ENCODE measurements at places on chromosomes 6 and 20.

GRCh38 chr20:5135363-5136012 is 8.7 kb downstream of the CDS2 start:
- no peak for DNase-seq

- DNase-seq: no peak
These were observed 42.3 kb upstream of the ATXN1 start for GRCh38 chr6:16803294-16804200.

GRCh38 chr6:45448417-45449389 is 71.0 kb upstream of the SUPT3H start:
- no peak for DNase-seq

DNA sequence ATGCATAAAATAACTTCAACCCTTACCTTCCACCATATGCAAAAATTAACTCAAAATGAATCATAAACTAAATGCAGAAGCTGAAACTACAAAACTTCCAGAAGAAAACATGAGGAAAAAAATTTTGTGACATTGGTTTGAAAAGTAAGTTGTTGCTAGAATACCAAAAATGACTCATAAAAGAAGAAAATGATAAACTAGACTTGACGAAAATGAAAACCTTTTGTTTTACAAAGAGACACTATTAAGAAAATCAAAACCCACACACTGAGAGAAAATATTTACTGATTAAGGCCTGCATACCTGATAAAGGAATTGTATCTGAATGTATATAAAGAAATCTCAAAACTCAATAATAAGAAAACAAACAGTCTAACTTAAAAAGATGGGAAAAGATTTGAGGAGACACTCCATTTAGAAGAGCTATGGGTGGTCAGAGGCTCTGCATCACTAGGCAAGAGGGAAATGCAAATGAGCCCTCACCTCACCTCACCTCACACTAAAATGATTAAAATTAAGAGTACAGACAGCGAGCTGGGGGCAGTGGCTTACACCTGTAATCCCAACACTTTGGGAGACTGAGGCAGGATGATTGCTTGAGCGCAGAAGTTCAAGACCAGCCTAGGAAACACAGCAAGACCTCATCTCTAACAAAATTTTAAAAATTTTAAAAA is 97.6 kb upstream of the CST7 start:
- no peak for DNase-seq

GRCh38 chr6:135281227-135281626 is 100.1 kb downstream of the MYB start:
- DNase-seq: no peak

DNA sequence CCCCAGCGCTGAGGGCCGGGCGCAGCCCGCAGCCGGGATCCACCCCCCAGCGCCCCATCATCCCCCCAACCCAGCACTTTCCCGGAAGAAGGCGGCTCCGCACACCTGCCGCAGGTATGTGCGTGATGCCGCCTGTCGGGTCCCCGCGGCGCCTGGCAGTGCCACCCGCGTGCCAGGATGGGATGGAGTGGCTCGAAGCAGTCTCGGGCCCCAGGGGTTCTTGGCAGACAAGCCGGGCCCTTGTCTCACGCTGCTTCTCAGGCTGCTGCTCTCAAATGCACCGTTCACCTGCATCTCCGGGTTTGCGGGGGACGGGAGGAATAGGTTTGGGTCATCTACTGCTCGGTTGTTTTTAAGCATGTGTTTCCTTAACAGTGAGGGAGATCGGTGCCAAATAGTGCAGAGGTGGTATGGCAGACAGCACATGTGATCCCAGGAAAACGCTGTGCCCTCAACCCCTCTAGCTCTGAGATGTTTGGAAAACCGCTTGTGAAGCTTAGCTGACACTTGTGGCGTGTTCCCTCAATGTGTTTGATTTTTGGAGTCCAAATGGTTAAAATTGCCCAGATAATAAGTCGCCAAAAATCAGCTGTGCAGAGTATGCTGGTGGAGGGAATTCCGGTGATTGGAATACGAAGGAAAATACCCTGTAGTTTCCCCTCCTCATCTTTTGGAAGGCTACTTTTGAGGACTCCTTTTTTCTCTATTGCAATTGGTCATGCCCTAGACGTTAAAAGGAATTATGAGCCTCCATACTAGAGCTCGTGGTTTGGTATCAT is 926 bp downstream of the MYLIP start:
- no peak for DNase-seq

DNA sequence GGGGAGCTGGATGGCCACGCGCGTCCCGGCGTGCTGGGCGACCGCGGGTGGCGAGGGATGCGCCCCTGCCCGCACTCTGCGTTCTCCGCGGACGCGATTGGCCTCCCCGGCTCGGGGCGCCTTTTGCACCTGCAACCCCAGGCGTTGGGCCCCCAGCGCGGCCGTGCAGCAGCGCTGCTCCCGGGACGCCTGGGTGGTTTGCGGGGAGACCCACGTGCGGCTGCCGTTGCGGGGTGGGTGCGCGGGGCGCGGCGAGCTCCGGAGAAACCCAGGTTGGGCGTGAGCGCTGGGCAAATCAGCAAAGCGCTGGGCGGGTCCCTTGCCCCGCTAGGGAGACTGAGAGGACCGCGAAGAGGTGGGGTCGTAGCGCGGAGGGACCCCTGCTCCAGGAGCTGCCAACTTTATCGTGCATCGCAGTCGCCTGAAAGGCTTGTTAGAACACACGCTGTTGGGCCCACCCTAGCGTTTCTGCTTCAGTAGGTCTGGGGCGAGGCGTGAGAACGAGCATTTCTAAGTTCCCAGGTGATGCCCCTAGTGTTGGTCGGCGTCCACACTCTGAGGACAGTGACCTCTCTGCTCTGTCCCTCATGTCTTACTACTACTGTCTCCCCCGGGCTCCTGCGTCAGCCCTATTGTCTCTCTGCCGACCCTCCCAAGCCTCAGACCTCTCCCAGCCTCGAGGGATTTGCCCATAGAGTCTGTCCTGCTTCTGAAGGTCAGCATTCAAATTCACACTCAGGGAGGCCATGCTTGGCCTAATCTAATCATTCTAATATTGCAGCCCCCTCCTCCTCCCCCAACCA is 538 bp upstream of the ZFP64 start:
- DNase-seq: no peak

DNA sequence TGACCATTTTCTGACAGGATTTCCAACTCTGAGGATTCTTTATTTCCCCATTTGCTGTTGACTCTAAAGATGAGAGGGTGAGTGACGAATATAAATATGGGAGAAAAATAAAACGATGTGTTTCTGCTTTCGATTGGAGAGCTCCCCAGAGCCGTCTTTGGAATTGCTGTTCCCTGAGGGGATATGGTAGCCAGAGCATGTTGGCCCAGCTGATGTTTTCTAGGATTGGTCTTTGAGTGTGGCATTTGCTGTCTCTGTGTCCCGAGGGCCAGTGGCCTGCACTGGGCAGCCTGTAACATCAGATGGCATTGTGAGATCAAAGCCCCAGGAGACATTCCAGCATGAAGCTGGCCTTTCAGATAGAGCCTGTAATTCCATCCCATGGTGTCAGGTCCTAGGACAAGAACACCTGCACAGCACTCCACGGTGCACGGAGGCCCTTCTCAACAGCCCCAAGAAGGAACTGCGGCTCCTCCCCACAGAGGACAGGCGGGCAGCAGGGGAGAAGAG is 26.7 kb downstream of the PKIG start:
- DNase-seq: no peak

- no peak for DNase-seq
These were observed 7.7 kb upstream of the NKAIN4 start for GRCh38 chr20:63261795-63262528.

GRCh38 chr20:4401601-4402000 is 320.1 kb upstream of the PRND start:
- no peak for DNase-seq

DNA sequence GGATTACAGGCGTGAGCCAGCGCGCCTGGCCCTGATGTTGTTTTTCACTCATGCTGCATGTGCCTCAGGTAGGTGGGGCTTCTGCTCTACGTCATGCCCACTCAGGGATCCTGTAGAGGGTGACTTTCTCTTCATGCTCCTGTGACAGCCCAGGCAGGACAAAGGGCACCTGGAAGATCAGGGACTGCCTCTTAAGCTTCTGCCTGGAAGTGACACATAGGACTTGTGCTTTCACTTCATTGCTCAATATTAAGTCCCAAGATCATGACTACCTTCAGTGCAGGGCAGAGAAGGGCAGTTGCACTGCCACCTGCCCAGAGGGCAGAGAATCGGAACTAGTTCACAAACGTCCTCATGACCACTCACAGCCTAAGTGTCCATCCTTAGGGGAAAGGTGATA is 249.5 kb upstream of the SULF2 start:
- no peak for DNase-seq

DNA sequence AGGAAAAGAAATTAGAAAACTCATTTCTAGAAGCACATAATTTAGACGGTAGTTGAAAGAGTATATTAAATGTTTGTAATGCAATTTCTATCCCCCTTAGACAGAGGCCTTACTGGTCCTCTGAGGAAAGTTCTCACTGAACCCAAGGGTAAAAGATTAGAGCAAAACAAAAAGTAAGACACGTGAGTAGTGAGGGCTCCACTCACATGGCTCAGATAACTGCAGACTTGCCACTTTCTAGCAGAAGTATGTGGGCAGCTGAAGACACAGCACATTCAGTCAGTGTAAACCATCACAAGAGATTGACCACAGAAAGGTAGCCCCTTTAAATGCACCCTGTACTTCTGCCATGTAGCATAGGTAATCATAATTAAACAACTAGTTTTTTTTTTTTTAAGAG is 193.8 kb downstream of the BTBD9 start:
- DNase-seq: no peak

GRCh38 chr6:408599-409102 is 17.1 kb downstream of the IRF4 start:
- no peak for DNase-seq

- no peak for DNase-seq
These were observed 38.1 kb downstream of the TBPL1 start for GRCh38 chr6:133991096-133991593.

- DNase-seq: no peak
These were observed 17.9 kb upstream of the ZNF451 start for GRCh38 chr6:57072108-57072507.

- no peak for DNase-seq
These were observed 131.3 kb upstream of the GMDS start for GRCh38 chr6:2376429-2377355.

DNA sequence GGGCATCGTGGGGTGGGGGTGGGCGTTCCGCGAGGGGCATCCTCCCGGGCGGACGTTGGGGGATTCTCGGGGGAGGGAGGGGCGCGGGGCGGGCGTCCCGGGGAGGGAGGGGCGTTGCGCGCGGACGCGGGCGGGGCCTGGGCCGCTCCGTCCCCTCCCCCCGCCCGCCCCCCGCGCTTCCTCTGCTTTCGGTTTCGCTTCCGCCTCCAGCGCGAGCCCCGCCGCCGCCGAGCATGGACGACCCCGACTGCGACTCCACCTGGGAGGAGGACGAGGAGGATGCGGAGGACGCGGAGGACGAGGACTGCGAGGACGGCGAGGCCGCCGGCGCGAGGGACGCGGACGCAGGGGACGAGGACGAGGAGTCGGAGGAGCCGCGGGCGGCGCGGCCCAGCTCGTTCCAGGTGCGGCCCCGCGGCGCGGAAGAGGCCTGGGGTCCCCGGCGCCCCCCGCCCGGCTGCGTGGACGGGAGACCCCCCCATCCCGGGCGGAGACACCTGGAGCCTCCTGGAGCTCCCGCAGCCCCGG is at the start of gene OGFR:
Gene OGFR, plus strand, starts transcription at position 209 of the 528 bp plus-strand sequence. Its CDS starts 25 bp downstream, at position 234.
- peak; percentile 32 for DNase-seq

DNA sequence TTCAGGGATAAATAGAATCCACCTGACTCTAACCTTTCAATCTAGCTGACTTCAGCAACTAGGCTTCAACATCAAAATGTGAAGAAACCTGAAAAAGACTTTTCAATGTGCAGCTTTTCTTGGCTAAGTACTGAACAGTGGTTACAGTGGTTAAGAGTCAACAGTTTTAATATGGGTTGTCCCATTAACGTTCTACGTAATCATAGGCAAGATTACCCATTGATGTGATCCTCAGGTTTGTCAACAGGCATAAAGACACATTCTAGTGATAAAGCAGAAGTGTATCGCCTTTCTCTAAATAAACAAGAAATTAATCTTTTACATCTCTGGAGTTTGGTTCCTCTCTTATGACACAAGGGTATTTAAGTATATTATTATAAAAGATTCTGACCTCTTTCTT is 154.1 kb upstream of the RUNX2 start:
- no peak for DNase-seq

GRCh38 chr6:133817460-133818047 is 71.4 kb upstream of the TCF21 start:
- no peak for DNase-seq

DNA sequence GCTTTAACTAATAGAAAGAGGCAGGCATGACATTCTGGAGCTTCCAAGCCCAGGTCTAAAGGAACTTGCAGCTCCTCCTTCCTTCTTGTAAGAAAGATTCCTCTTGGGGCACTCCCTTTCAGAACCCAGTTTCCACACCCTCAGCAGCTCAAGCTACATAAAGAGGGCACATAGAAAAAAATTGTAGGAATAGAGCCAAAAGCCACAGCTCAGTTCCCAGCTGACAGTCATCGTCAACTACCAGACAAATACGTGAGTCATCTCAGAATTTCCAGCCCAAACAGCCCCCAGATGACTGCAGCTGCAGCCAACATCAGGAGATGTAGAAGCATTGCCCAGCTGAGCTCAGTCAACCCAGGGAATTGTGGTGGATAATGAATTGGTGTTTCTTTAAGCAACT is 349.8 kb upstream of the ARID1B start:
- no peak for DNase-seq

GRCh38 chr6:88704980-88705379 is 258.4 kb downstream of the RNGTT start:
- no peak for DNase-seq

DNA sequence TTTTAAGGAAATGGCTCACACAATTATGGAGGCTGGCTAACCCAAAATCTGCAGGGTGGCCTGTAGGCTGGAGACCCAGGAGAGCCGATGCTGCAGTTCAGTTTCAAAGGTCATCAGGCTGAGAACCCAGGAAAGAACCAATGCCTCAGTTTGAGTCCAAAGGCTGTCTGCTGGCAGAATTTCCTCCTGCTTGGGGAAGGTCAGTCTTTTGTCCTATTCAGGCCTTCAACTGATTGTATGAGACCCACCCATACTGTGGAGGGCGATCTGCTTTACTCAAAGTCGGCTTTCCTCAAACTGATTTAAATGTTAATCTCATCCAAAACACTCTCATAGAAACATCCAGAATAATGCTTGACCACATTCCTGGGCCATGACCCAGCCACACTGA is 189.7 kb upstream of the CDYL start:
- no peak for DNase-seq

Measured in stimulated activated CD8-positive, alpha-beta memory T cell treated with anti-CD3 and anti-CD28 coated beads, Interleukin-4, amount 100 ng/mL, for 1 hour (primary cell).